ENCODE measurements at places on chromosomes 5 and 9.
A peak's percentile ranks its signal among the peaks of the same experiment; 100 is the strongest.

DNA sequence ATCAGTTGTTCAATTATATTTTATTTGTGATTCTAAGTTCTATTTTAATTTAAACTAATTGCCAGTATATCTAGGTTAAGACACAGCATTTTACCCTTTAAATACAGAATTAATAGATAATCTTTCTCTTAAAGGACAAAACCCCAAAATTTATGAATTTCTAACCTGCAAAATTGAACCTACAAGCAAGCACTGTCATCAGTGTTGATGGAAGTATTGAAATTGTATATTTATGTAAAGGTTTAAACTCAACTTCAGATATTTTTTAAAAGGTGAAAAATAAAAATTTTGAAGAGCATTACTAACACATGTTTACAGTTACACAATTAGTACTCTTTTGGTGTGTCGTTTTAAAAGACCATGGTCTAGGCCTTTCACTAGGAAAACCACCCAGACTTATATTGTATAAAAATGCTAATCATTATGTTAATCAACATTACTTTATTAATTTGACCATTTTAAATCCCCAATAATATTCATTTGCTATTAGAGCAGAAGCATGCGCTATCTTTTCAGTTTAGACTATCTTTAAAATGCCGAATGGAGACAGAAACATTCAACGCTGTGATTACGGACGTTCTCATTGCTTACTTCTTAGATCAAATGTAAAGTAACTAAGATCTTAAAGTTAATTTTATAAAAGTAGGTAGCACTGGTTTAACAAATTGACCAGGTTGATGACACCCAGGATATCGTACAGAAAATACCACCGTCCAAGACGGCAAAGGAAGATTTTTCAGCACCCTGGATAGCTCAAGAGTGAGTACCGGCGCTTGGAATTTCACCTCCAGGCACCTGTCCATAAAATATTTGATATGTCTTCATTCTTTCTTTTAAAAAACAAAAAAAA lies 3.2 kb downstream of the OTP start:
- no peak for DNase-seq

DNA sequence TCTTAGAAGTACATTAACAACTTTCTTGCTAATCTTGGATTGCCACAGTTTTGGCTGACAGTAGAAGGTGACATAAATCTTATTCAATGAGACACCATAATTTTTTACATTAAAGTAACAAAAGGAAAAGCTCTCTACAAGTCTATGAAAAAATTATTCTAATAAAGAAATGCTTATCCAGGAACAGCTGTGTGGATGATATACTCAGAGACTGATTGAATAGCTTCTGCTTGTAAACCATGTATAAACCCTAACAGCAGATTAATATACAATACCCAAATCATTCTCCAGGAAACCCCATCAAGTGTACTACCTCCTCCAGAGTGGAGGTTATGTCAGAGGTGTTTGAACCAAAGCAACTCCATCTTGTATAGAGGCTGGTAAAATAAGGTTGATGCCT lies 581.4 kb upstream of the PTGER4 start:
- DNase-seq, result no peak

- DNase-seq, result no peak
These were observed 71.7 kb downstream of the NR2F1 start for GRCh38 chr5:93654676-93655075.

DNA sequence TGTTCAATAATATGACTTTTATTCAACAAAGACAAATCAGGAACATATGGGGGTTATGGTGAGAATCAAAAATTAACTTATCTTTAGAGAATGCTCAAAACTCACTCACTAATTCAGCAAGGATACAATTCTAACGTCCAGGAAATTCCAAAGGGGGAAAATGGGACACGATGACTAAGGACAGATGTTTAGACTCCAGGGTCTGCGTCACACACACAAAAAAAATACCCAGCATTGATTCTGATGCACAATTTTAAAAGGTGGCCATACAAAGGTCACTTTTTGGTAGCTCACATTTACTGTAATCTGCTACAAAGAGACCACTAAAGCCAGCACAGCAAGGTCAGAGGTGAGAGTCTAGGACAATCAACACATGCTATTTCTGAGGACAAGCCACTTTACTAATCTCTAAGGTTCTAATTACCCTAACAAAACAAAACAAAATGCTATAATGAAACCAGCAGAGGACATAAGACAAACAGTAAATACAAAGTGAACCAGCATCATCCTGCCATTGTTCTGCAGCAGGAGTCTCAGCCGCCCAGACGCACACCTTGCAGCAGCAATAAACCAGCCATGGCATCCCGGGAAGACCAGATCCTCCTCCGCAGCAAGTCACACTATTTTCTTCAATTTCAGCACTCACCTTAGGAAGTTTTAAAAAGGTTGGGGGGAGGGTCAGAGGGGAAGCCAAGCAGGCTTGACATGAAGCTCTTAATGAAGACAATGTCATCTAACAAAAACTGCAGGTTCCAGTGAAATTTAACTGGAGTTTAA lies 57.8 kb downstream of the TTC39B start:
- DNase-seq, result peak; percentile 24

DNA sequence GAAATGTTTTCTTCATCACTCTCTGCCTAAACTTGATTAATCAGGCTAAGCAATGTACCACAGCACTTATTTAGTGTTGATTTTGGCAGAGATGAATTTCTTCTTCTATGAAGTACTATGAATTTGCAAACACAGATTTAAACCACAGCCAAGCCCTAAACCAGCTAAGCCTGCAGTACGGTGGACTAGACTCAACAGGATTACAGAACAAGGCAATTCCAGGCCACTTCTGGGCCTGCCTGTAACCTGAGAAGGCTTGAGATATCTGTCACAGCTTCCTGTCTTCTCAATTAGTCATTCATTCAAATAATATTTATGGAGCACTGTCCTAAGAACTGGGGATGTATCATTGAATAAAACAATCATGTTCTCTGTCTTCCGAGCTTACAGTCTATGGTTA lies 32.4 kb upstream of the CAST start:
- peak; percentile 90 for DNase-seq

DNA sequence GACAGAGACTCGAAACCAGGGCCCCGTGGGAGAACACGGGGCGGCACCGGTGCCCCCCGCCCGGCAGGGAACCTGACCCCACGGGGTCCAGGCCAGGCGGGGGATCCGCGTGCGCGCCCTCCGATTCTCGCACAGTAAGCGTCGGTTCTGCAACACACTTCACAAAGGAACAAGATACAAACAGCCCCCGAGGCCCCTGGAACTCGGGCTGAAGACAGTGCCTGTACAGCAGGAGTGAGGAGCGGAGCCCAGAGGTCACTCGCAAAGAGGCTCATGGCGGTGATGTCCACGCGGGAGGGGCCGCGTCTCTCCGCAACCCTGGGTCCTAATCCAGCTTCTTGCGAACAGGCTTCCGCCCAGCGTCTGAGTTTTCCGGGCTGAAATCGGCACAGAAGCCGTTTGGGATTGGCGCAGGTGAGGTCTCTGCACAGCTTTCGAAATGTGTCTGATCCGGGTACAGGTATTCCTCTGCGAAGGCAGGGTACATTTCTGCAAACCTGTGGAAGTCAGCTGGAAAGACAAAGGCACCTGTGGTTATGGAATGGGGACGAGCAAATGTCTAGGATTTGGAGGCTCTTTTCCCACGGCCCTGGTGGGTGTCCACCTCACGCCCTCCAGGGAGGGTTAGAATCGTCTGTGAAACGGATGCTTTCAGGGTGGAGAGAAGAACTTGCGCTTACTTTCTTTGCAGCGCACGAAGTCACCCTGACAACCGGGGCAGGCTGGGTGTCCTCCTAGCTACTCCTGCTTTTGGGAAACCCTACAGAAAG lies 18.3 kb upstream of the SLC6A3 start:
- no peak for DNase-seq

DNA sequence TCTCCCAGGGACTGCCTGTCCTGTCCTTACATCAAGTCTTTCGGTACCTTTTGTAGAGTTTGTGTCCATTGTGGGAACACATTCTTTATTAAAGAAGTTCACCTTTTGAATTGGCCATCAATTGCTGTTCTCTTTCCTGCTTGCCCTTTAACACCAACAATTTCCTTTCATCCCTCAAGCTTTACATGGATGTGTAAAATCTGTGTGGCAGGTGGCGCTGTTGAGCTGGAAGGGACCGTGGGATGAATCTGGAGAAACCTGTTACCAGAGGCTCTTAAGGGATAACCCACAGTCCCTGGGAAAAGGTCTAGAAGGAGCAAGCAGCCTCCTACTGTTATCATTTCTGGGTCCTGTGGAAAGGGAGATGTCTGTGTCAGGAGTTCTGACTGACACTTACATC lies 7.9 kb upstream of the ZFP62 start:
- no peak for DNase-seq

DNA sequence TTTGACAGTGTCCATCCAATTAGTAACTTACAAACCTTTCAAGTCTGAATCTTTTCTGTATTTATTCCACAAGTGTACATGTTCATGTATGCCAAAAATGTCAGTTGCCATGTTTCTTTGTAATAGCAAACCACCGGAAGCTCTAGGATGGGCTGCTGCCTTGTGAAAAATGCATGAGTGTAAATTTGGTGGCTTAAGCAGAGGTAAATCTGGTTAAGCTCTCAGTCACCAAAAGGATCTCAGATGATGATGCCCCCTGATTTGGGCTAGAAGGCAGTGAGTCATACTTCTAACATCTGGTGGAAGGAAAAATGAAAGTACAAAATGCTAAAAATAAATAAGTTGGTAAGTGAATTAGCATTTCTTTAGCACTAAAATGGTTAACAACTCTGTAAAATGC lies 567.5 kb downstream of the ELAVL2 start:
- no peak for DNase-seq

GRCh38 chr5:41406424-41406823 lies 104.0 kb downstream of the PLCXD3 start:
- DNase-seq, result no peak

GRCh38 chr5:128199104-128199503 lies 115.5 kb downstream of the SLC12A2 start:
- no peak for DNase-seq

- DNase-seq, result no peak
These were observed 6.6 kb upstream of the OTULINL start for GRCh38 chr5:14574891-14575508.

Measured in AG04449 (cell line).